ENCODE measurements at places on chromosomes 12 and 14. TPM values are rescaled to one million over a fixed set of nuclear protein-coding genes. Genes with fewer than 3 reads are reported as not detected.

DNA sequence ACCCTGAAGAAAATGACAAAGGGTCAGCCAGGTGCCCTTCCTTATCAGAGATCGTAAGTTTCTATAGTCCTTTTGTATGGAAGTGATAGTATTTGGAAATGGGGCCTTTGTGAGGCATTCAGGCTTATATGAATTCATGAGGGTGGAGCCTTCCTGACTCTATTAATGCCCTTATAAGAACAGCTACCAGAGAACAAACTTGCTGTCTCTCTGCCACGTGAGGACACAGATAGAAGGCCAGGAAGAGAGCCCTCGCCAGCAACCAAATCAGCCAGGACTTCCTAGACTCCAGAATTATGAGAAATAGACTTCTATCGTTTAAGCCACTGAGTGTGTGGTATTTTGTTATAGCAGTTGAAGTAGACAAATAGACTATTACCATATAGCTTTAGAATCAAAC is 36.7 kb downstream of the TRMT5 start:
- no peak for DNase-seq

DNA sequence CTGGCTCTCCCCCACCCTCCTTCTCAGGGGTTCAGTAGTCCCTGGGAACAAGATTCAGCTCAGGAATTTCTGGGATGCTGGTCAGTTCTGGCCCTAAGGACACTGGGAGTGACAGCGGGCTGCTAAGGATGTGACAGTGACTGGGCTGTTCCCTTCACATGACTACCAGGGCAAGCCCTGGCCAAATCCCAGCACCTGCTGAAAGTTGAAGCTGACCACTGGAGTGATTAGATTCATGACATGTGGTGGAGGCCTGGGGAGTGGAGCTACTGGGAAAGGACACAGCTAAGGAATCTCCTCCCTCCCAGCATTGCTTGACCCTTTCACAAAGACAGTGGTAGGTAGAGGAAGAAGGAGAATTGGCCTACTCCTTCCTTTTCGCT is 204.9 kb downstream of the DAD1 start:
- no peak for DNase-seq

GRCh38 chr14:86673523-86673969 is 1143.6 kb downstream of the FLRT2 start:
- no peak for DNase-seq

- DNase-seq, result no peak
Observed at GRCh38 chr12:76568888-76569551, 9.4 kb upstream of the OSBPL8 start.

- peak; percentile 11 for DNase-seq
Observed at GRCh38 chr12:1830981-1831963, 10.9 kb downstream of the LRTM2 start.

DNA sequence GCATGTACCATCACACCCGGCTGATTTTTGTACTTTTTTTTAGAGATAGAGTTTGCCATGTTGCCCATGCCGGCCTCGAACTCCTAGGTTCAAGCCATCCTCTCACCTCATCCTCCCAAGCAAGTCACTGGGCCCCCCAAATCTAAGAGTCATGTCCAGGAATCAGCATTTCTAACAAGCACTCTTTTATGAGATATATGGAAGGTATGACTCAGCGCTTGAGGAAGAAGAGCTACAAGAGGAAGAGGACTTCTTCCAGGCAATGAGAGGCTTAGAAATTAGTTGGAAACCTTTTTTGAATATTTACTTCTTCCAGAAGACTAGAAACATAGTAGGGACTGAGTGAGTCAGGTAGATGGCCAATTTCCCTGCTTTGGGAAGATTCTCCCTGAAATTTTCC is 114.5 kb downstream of the HMGA2 start:
- DNase-seq, result no peak

DNA sequence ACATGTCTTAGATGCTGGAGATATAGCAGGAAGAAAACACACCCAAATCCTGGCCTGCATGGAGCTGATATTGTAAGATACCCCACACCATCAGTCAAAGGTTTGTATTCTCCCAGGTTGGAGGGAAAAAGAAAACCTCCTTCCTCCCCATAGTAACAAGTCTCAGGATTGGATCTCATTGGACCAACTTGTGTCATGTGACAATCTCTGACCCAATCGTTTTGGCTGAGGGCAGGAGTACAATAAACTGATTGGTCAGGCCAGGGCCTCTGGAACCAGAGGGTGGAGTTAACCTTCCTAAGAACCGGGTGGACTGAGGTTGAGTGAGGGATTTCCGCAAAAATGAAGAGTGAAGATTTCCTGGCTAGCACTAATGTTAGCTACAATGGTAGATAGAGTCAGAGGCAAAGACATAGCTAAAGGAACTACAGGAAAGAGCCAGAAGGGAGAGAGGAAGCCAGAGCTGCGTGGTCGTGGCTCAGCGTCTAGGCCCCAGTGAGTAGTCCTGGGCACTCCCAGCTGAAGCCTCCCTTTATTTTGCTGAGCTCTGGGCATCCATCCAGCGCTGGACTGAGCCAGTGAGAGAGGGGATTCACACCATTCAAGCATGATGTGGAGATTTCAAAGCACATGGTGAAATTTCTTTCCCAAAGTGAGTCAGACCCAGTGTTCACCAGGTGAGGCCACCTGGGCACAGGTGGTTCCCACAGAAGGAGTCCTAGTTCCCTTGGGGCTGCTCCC is 219.9 kb downstream of the AACS start:
- DNase-seq, result no peak

GRCh38 chr14:50874757-50875156 is 2.9 kb downstream of the ABHD12B start:
- DNase-seq, result no peak

- DNase-seq, result no peak
Observed at GRCh38 chr12:9361879-9362326, 153.7 kb upstream of the PZP start.

DNA sequence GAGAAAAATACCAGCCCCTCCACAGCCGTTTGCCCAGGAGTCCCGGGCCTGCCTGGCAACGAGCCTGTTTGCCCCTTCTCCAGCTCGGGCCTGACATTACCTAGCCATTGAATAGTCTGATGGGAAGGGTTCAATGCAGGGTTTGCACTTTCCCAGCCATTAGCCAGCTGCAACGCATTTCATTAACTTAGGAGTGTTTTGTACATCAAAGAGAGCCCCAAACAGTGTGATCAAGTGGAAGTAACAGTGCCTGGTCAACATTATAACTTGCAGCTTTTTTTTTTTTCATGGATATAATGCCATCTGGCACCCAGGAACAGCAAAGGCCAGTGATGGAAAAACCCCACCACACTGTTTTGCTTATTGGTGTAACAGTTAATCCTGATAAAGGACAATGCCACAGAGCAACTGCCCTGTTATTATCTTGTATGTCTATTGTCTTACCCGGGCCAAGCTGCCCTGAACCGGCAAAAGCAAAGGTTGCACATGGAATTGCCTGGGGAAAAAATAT is 38.0 kb downstream of the BTG1 start:
- DNase-seq, result no peak

- DNase-seq, result no peak
Observed at GRCh38 chr12:112564160-112564784, 145.5 kb downstream of the PTPN11 start.

DNA sequence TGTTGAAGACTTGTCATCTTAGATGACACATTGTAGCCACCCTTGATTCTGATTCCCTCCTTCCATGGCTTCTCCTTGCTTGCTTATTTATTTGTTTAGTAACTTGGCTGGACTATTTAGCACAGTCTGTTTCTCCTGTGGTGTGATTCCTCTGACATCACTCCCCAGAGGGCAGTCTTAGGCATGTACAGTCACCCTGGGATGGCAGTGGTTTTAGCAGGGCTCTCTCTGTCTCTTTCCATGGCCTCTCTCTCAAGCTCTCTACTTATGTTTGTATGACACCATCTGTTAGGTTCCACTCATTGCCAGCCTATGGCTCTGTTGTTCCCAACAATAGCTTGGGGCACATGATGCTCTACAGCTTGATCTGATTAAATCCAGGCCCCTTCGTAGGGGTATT is 158.3 kb downstream of the ADGRD1 start:
- DNase-seq, result no peak

- DNase-seq, result no peak
Observed at GRCh38 chr14:30698463-30698862, 76.3 kb downstream of the SCFD1 start.

DNA sequence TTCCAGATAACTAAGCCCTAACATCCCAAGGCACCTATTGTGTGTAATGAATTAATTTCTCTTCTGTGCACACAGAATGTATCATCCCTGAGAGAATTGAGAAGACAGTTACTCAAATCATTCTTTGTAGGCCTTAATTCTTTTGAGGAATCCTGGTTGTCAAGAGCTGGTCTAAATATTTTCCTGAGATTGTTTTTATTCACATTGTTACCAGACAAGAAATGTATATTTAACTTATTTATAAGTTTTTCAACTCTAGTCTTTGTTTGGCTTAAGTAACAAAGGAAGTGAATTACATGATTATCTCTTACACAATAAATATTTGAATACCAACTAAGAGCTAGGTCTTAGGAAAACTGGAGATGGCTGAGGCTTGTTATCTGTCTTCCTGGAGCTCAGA is 169.4 kb downstream of the DACT1 start:
- DNase-seq, result no peak

GRCh38 chr12:45914090-45914489 is 76.3 kb downstream of the SCAF11 start:
- no peak for DNase-seq

DNA sequence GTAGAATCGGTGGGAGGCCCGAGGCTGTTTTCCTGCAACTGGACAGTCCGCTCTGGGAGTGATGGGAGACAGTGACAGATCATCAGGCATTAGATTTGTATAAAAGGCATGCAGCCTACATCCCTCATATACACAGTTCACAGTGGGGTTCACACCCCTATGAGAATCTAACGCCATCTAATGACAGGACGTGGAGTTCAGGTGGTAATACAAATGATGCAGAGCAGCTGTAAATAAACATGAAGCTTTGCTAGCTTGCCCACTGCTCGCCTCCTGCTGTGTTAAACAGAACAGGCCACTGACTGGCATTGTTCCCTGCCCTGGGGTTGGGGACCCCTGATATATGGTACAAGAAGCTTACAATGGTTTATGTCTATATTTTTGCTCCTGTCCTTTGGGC is 179.0 kb downstream of the LRFN5 start:
- no peak for DNase-seq

GRCh38 chr12:94602024-94602423 is 48.3 kb downstream of the TMCC3 start:
- no peak for DNase-seq

Gene KRT86
- 1.8 TPM for total RNA-seq

Gene MFAP5
- not detected for total RNA-seq

Gene STYK1
- not detected for total RNA-seq

Gene CLEC4D
- total RNA-seq, result not detected

Gene GCH1
- 62.7 TPM for total RNA-seq

Gene SLC25A47
- not detected for total RNA-seq

Gene FZD10
- not detected for total RNA-seq

Gene IFI27
- total RNA-seq, result 2.9 TPM

Gene PAH
- not detected for total RNA-seq

Gene TAS2R9
- total RNA-seq, result not detected

Gene MUCL1
- not detected for total RNA-seq
